ENCODE measurements at places on chromosomes 7 and 10.
A peak's percentile ranks its signal among the peaks of the same experiment; 100 is the strongest.

- DNase-seq: no peak
Observed at GRCh38 chr7:30323006-30323355, 38.6 kb downstream of the ZNRF2 start.

- DNase-seq: no peak
Observed at GRCh38 chr10:125472010-125472607, 210.9 kb downstream of the TEX36 start.

DNA sequence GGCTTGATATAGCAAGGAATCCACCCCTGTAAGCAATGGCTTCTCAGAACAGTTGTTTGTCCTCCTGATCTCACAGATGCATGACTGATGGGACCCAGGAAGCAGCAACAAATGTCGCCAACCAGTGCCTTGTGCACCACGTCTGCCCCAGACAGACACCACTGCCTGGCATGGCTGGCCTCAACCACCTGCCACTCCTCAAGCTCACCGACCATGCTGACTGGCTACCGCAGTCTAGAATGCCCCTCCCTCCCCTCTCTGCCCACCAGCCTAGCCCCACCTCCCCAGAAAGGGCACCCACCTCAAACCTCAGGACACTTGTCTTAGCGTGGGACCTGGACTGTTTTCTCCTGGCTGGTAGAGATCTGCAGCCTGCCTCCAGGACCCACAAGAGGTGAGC is 24.0 kb downstream of the LRRC20 start:
- DNase-seq: no peak

GRCh38 chr7:121244120-121244870 is 84.5 kb upstream of the WNT16 start:
- no peak for DNase-seq

DNA sequence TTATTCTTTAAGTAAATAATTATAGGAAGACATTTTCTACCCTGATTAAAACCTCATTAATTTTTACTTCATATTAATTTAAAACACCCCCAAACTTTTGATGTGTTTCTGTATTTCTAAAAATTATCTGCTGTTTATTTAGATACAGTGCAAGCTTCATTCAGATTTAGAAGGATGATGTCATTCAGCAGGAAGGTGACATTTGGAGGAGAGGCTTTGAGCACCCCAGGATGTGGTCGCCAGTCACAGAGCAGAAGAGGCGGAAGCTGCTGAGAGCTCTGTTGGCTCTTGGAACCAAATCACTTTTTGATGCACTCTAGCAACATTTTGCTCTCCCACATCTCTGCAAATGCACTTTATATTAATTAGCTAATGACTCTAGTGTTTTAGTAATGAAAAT is 233.9 kb upstream of the CACNA2D1 start:
- no peak for DNase-seq

GRCh38 chr10:83332690-83333089 is 806.6 kb upstream of the GHITM start:
- no peak for DNase-seq

- no peak for DNase-seq
Observed at GRCh38 chr7:20064181-20064970, 152.8 kb downstream of the MACC1 start.

GRCh38 chr10:112532189-112532588 is 85.2 kb downstream of the VTI1A start:
- no peak for DNase-seq

DNA sequence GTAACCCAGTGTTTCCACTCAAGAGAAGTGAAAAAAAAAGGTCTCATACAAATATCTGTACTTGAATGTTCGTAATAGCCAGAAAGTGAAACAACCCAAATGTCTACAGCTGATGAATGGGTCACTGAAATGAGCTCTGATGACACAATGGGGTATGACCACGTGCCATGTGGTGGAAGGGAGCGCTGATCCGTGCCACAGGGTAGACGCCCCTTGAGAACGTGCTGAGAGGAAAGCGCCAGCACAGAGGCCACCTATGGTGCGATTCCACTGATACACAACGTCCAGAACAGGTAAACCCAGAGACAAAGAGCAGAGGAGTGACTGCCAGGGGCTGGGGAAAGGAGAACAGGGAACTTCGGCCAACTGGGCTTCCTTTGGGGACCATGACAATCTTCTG is 50.3 kb downstream of the MAD1L1 start:
- DNase-seq: no peak

DNA sequence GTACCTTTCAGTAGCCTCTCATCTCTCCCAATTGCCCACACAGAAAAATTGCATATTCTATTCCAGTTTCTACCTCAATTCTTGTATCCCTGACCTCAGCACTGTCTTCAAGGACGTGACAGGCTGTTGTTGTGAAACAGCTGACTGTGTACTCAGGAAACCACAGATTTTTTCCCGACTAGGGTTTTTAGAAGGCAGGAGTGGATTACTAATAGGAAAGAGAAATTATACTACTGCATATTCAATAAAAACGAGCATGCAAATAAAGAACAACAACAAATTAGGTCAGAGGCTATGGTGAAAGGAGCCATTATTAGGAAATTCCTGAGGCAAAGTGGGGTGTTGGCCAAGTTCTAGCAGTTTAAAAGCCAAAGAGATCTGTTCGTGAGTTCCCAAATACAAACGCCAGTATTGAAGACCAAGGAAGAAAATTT is 93.4 kb downstream of the DOCK4 start:
- DNase-seq: peak; percentile 57

GRCh38 chr7:42812779-42813178 is 99.1 kb downstream of the C7orf25 start:
- no peak for DNase-seq

GRCh38 chr10:49608166-49609005 is 1.7 kb upstream of the SLC18A3 start:
- peak; percentile 48 for DNase-seq

DNA sequence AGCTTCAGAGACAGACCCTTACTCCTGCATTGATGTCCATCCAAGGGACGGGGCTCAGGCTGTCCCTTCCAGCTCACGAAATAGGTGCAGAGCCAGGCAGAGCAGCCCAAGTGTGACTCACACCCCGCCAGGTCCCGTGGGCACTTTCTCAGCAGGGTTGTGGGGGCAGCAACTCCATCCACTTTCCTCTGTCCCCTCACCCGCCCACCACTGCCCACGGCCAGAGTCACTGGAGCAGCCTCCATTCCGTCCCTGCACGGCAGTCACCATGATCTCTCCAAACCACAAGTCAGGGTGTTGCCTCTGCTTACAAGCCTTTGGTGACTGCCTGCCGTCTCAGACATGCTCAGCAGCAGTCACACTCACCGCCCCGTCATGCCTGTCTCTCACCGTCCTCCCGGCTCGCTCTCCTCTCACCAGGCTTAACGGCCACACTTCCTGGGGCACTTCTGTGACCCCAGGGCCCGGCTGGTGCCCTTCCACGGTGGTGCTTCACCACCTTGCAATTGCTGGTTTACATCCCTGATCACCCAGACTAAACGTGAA is 39.3 kb downstream of the CALML3 start:
- no peak for DNase-seq

DNA sequence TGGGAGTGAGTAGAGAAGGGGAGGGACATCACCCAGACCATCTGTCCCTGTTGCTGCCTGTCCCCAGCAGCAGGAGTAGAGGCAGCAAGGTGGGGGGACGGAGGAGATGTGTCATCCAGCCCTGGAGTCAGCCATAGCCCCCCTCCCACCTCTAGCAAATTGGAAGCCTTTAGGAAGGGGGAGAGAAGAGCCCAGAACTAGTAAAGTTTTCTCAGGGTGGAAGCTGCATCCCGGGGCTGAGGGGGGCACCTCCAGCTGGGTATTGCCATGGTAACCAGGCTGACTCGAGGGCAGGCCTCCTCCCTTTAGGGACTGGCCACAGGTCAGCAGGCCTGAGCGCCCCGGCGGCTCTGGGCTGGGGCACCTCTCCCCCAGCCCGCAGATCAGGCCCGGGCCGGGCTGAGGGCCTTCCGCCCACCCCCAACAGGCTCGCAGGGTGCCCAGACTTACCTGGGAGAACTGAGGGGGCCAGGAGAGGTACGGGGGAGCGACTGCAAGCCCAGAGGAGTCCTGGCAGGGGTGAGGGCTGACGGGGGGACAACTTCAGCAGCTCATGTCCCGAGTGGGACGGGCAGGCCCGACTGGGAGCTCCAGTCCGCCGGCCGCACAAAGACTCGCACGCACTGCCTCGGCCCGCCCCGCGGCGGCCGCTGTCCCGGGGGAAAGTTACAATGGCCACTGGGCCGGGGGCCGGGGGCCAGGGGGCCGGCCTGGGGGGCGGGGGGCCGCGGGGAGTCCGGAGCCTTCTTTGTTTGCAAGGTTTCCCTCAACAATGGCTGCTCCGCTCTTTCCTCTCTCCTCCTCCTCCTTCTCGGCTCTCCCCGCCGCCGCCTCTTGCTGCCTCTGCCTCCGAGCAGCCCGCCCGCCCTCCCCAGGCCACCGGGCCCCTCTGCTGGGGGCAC is 6.0 kb downstream of the LDB1 start:
- no peak for DNase-seq

GRCh38 chr7:25143763-25144162 is 18.7 kb upstream of the CYCS start:
- DNase-seq: no peak

DNA sequence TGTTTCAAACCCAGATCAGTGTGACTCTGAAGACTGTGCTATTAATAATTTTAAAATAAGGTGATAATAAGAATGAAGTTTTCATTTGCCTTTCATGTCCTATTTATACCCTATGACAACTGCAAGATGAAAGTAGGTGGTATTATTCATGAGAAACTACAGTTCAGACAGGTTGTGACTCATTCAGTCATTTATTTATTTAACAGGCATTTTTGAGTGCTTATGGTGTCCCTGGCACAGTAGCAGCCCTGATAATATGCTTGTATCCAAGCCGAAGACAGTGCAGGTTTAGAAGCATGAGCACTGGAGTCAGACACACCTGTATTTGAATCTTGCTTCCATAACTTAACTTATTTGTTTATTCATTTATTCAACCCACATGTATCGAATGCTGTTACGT is 87.1 kb downstream of the FZD1 start:
- DNase-seq: no peak

- no peak for DNase-seq
Observed at GRCh38 chr10:3683560-3683959, 101.4 kb downstream of the KLF6 start.

GRCh38 chr7:151249732-151250072 is 1.2 kb upstream of the SMARCD3 start:
- DNase-seq: peak; percentile 92

DNA sequence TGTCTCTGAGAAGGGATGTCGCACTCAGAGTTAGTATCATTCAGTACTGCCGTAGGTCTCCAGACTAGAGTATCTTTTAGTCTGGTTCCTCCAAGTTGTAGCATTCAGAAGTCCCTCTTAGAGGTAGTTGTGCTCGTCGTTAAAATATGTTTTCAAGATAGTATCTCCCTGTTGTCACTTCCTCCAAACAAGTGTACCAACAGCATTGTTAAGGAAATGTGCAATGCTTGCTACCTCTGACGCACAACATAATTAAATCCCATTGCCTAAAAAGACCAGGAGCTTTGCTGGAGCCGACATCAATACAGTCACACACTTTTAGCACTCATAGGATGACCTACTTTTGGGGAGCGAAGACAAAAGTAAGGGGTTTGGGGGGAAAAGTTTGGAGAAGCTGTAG is 80.0 kb upstream of the STK17A start:
- no peak for DNase-seq

Measured in tibial artery (tissue), 4 donors.